Smooth muscle cell of the pulmonary artery (primary cell): ENCODE measurements at places on chromosomes 2 and 18. TPM values are rescaled to one million over a fixed set of nuclear protein-coding genes. Genes with fewer than 3 reads are reported as not detected.

The SAG gene
- not detected in 2 replicates for total RNA-seq

The LBX2 gene
- total RNA-seq = 0.59 and 4.5 TPM in 2 replicates

The PLA2R1 gene
- total RNA-seq = 23.3 and 33.7 TPM in 2 replicates

The TBR1 gene
- total RNA-seq = 0.03 TPM in 1 of 2 replicates, not detected in the other
